WERI-Rb-1 (cell line): ENCODE measurements at places on chromosomes 1 and 21.

DNA sequence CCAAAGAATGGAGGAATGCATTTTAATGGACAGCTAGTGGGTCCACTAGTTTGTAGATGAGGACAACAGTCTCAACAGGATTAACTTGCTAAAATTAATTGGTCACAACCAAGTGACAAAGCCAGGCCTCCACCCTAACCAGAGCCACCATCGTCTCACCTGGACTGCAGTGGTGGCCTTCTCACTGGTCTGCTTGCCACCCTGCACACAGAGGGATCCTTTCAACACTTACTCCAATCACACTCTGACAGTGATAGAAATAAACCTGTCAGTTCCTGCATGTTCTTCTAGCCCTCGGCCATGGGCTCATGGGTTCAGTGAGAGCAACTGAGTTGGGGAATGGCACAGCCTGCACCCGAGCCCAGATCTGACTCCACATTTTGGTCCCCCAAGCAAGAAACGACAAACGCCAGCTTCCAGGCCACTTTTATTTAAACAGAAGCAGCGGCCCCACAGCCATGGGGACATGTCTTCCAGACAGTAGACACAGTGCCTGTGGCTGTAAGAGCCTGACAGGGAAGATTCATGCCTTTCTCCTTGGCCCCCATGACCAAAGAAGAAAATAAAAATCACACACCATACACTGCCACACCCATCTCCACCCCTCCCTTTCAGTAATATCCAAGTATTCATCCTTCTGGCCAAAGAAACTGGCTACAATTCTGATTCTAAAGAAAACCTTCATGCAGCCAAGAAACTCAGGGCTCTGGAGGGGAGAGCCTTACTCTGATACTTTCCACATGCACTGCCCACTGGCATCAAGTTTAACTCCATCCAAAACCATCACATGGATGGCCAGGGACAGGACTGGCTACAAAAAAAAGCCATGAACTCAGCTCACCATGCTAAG is 37.6 kb downstream of the DHCR24 start:
- DNase-seq, result no peak

DNA sequence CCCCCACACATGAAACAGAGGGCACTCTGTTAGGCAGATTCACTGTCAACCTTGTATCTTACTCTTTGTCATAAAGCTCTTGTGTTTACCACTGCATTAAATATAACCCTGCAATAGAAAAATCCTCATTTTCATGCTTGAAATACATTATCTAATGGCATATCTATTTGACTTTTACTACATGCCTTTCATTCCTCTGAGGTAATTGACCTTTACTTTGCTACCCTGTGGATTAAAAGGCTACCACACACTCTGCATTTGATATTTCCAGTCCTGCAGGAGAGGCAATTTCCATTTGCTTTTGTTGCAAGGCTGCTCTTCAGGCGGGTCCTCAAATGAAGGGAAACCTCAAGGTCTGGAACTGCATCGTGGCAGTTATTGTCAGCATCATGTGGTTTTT is 238.0 kb downstream of the NTNG1 start:
- no peak for DNase-seq

- DNase-seq, result no peak
Measured at GRCh38 chr1:30523055-30524020, 200.0 kb downstream of the MATN1 start.

- DNase-seq, result no peak
Measured at GRCh38 chr1:183896466-183897048, 91.6 kb downstream of the RGL1 start.

GRCh38 chr1:119878171-119878570 is 18.1 kb downstream of the ADAM30 start:
- DNase-seq, result no peak

GRCh38 chr1:32989160-32990050 is 24.8 kb upstream of the RNF19B start:
- DNase-seq, result no peak

DNA sequence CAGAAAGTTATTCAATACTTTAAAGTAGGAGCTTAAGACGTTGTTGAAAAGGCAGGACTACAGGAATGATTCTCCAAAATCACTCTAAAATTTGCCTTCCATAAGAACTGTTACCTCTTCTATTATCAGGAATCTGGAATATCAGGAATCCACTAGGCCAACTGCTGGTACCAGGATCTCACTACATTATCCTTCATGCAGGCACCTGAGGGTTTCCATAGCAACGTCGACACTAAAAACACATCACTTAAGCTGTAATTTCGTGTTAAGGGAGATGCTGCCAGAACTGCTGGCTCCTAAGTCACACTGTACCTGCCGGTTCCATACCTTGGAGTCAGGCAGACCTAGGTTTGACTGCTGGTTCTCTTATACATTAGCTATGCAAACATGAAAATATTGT is 139.7 kb upstream of the C1orf87 start:
- DNase-seq, result no peak

DNA sequence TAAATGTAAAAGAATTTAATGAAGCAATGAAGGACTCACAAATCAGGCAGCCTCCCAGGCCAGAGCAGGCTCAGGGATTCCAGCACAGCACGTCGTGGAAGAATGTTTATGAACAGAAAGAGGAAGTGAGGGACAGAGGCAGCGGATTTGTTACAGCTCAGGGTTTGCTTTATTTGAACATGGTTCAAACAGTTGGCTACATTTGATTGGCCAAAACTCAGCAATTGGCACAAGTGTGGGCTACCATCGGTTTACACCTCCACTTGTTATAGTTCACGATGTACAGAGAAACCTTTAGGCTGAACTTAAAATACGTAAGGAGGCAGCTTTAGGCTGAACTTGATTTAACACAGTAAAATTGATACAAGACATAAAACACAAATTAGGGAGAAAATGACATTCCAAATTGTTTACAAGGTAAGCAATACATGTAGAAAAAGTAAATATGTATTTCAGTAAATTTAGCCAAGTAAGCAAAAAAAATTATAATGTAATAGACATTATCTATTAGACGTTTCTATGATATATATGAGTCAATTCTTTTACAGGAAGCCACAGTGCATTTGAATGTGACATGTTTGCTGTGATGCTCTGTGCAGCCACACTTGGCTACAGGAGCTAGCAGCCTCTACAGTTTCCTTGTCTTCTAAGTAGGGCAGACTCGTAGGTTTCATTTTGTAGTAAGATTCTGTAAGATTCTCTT is 126.5 kb downstream of the ADSS2 start:
- no peak for DNase-seq

- DNase-seq, result no peak
Measured at GRCh38 chr1:74534241-74534640, 21.8 kb upstream of the LRRC53 start.

- DNase-seq, result no peak
Measured at GRCh38 chr1:21662426-21663247, 6.5 kb downstream of the RAP1GAP start.
